ENCODE measurements at places on chromosomes 6 and 20.
A peak's percentile ranks its signal among the peaks of the same experiment; 100 is the strongest.

GRCh38 chr6:113317442-113317841 lies 539.7 kb upstream of the MARCKS start:
- no peak for DNase-seq

GRCh38 chr20:35669681-35670080 lies 5.0 kb upstream of the CPNE1 start:
- DNase-seq: no peak

GRCh38 chr20:15199698-15200097 lies 862.3 kb upstream of the FLRT3 start:
- no peak for DNase-seq

DNA sequence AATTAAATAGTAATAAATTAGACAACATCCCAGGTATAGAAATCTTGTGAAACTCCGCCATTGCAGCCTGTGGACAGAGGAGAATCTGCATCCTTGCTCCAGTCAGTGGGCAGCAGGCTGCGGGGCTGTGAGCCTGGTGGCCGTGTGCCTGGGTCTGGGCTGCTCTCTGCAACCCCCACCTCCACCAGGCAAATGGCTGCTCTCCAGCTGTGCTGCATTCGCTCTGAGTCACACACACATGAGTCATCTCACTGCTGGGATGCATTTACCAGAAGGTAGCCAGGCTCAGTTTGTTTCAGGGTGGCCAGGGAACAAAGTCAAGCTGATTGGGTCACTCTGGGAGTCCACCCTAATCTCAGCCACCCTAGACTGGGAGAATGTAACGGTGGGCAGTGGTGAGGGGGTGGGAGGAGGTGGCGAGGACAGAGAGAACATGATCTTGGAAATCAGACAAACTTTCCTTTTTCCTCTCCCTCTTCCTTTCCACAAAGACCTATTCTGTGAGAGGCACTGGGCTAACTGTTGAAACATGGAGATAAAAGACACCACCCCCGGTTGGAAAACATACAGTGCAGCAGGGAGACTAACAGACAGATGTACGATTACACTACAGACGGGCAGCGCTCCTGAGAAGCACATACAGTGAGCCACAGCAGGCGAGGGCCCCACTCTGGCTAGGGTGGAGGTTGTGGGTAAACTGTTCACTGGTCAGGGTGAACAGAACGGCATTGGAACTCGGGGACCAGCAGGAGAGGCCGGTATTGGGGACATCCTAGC lies 59.2 kb downstream of the TRAM2 start:
- DNase-seq: peak; percentile 37

GRCh38 chr6:138971601-138972000 lies 16.5 kb downstream of the REPS1 start:
- DNase-seq: no peak

GRCh38 chr20:8601542-8601912 lies 467.4 kb upstream of the PLCB4 start:
- DNase-seq: no peak

GRCh38 chr6:2655844-2656433 lies 94.8 kb downstream of the MYLK4 start:
- DNase-seq: no peak

GRCh38 chr6:162056061-162056460 lies 671.5 kb downstream of the PRKN start:
- no peak for DNase-seq

- DNase-seq: no peak
Measured at GRCh38 chr6:162856885-162857284, 129.1 kb downstream of the PACRG start.

DNA sequence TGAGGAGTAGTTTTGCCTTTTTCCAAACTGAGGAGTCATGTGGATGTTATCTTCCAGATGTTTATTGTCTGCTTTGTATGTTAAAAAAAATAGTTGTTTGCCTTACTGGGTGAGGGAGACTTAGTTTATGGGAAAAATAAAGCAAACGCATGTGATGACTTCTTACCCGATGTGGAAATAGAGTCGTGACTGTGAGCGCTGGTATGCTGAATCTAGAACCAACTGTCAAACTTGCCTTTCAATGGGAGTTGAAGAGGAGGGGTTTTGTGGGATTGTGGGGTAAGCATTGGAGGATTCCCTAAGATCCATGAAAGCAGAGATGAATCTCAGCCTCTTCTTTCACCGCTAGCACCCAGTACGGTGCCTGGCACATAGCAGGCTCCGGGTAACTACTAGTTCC lies 5.3 kb downstream of the DCBLD1 start:
- DNase-seq: no peak

GRCh38 chr6:131724114-131724513 lies 13.3 kb upstream of the CTAGE9 start:
- DNase-seq: no peak

GRCh38 chr20:15802020-15802419 lies 771.2 kb downstream of the KIF16B start:
- no peak for DNase-seq

- no peak for DNase-seq
Measured at GRCh38 chr20:48999890-49000870, 45.9 kb upstream of the CSE1L start.

DNA sequence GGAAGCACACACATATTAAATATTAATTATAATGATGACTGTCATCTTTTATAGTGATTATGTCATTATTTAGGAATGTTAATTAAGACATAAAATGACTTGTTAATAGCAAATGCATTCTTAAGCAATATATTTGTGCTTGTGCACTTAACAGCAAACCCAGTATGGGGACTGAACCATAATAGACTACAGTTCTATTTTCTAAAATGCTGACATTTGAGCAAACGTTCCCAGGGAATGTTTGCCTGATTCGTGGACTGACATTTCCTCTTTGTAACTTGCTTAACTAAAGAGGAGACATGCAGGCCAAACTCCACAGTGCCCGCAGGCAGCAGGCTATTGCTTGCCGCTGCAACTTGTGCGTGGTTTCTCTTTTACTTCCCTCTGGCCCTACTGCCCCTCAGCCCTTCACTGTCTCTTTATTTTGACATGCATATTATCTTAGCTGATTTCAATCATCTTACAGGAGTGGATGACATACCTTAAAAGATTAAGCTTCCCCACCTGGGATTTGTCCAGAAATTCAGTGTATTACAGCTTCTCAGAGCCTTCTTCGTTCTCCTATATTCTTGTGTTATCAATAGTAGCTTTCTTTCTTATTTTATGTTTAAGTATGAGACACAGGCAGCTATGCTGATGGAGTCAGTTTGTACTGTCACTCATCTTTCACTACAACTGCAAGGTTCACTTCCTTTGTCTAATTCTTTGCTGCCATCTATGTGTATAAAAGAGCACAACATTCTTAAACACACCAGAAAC lies 141.5 kb downstream of the GMDS start:
- no peak for DNase-seq

DNA sequence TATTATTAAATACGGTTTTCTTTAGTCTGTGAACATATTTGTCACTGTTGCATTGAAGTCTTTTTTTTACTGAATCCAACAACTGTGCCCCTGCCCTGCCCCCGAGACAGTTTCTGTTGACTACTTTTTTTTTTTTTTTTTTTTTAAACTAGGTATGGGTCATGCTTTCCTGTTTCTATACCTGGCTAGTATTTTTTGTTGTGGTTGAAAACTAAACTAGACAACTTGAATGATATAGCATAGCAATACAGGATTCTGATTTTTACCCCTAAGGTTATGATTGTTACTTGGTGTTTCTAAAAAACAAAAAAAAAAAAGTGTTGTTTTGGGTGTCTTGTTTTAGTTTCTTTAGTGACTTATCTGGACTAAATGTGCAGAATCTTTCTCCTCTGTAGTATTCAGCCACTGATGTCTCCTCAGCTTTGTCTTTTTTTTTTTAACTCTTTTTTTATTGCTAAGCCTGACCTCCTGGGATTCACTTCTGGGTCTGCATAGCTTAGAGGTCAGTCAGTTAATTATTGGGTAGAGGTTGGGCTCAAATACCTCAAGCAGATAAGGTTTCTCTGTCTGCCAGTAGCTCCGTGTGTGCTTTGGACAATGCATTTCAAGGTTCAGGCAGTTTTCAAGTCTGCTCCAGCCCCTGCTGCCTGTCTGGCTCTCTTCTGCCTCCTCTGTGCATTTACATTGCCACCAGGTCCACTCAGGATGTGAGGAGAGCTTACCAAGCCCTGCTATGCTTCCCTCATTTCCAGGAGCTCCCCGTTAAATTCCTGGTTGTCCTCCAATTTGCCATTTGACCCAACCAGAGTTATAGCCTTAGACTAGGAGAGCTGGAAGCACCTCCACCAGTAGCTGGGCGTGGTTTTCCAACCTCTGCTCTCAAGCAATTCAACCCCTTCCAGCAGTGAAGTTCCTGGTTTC lies 91.4 kb downstream of the SYNDIG1 start:
- no peak for DNase-seq

- no peak for DNase-seq
Measured at GRCh38 chr6:163248051-163248450, 166.5 kb upstream of the QKI start.

- DNase-seq: no peak
Measured at GRCh38 chr20:13928901-13929300, 61.5 kb downstream of the SEL1L2 start.

GRCh38 chr20:22370137-22370536 lies 214.2 kb downstream of the FOXA2 start:
- DNase-seq: no peak

DNA sequence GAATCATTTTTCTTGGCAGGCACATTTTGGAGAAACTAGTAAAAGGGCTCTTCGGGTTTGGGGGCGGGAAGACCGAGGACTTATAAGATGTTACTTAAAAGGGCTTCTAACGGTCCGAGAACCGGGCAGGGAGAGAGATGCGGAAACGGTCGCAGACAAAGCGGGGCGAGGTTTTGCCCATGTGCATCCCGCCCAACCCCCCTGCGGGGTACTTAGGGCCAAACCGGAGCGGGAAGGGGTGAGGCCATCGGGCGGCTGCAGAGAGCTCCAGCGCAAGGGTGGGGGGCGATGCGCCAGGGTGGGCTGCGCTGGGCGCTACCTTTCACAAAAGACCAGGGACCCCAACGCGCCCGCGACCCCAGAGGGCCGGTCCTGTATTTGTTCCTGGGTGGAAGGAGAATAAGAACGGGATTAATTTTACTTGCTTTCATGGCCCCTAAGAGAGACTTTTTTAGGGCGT lies 616 bp downstream of the TUBB start:
- DNase-seq: no peak

DNA sequence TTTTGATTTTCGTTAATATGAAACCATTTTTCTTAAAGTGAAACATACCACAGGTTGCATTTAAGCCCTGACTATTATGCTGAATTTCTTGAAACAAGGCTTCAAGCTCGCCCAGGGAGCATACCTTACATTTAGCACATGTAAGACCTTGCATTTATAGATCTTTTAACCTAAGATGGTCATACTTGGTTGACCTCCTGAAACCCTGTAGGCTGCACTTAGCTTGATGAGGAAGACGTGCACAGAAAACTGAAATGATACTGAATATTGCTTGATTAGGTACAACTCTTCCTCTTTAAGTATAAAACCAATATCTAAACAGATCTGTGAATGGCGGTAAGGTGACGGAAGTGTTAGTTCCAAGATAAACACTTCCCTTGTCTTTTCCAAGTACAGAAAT lies 82.2 kb downstream of the CTNNBL1 start:
- DNase-seq: no peak

- DNase-seq: no peak
Measured at GRCh38 chr20:51376111-51376510, 166.4 kb downstream of the NFATC2 start.

DNA sequence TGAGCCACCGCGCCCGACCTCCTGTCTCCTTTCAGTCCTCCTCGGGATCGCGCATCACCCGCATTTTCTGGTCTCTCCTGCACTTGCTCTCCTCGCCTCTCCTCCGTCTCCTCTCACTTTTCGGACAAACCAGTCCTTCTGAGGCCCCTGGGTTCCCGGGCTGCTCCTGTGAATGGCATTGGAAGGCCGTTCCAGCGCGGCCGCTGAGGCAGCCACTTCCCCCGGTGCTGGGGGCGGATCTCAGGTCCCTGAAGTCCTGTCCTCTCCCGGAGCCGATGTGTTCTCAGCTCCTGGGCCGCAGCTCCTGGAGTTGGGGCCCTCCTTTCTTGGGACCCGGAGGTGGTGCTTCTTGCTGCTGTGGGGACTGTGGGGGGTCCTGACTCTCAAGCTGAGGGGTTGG lies 803 bp downstream of the MICB start:
- DNase-seq: no peak

- peak; percentile 68 for DNase-seq
Measured at GRCh38 chr6:90458353-90459224, 128.3 kb downstream of the MAP3K7 start.

DNA sequence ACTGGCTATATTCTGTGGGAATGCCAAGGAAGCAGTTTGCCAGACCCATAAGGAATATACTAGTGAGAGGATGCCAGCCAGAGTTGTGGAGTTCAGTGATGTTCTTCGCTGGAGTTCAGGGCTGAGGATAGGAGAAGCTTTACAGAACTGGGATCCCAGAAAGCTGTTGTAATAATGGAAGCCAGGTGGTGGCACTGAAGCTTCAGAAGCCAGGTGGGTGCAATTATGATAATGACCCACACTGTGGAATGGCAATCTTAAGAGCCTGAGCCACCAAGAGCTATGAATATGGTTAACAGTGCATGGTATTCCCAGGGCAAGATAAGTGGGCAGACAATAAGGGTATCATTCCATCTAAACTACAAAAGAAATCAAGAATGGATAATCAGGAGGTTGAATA lies 25.1 kb upstream of the ENPP1 start:
- DNase-seq: no peak

DNA sequence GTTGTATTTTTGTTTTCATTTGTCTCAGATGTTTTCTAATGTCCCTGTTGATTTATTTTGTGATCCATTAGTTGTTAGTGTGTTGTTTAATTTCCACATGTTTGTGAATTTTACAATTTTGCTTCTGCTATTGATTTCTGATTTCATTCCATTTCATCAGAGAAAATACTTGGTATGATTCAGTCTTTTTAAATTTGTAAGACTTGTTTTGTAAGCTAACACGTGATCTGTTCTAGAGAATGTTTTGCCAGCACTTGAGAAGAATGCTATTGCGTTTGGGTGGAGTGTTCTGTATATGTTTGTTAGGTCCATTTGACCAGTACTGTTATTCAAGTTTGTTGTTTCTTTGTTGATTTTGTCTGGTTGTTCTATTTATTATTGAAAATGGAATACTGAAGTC lies 53.9 kb downstream of the KIZ start:
- no peak for DNase-seq

DNA sequence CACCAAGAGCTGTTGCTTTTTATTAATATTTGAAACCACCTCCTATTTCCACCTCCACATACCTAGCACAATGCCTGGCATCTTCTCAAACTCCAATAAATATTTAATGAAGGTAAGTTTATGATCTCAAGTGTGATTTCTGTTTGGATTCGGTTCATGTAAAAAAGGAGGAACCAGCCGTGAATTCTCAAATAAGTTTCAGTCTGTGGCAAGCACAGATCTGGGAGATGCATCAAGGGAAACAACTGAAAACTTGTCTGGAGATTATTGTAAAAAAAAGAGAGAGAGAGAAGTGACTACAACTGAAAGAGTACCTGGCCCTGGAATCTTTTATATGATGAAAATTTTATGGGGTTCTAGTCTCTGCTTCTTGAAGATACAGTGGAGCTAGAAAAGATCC lies 52.8 kb upstream of the PNRC1 start:
- no peak for DNase-seq

GRCh38 chr6:81942067-81942370 lies 189.5 kb upstream of the TENT5A start:
- no peak for DNase-seq
